ENCODE measurements at places on chromosomes 4 and X.

GRCh38 chr4:169293343-169294176 lies 22.8 kb upstream of the SH3RF1 start:
- DNase-seq: no peak

- DNase-seq: no peak
Measured at GRCh38 chr4:140819610-140820009, 63.4 kb upstream of the TBC1D9 start.

GRCh38 chr4:19254486-19254885 lies 997.2 kb upstream of the SLIT2 start:
- DNase-seq: no peak

- DNase-seq: no peak
Measured at GRCh38 chrX:122835886-122836285, 348.2 kb upstream of the GRIA3 start.

DNA sequence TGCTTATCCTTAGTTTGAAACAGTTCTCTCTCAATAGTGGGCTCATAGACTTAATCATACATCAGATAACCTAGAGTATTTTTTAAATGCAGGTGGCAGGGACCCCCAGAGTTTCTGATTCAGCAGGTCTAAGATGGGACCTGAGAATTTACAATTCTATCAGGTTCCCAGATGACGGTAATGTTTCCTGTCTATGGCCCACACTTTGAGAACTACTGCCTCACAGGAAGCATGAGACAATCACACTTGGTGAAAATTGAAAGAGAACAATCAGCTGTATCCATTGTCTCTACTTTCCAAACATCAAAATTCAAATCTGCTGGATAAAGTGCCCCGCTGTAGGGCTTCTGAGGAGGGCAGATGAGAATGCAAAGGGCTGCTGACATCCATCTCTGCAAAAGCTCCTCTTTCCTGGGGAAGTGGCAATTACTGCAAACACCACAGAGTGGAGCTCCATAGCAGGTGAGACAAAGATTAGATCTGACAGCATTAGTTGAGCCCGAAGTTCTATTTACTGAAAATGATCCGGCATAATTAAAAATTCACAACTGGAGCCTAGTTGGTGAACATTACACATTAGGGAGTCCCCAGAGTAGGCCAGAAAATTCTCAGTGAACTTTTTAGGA lies 187.8 kb upstream of the MBNL3 start:
- DNase-seq: no peak

- no peak for DNase-seq
Measured at GRCh38 chr4:48944756-48945241, 38.2 kb upstream of the OCIAD2 start.

DNA sequence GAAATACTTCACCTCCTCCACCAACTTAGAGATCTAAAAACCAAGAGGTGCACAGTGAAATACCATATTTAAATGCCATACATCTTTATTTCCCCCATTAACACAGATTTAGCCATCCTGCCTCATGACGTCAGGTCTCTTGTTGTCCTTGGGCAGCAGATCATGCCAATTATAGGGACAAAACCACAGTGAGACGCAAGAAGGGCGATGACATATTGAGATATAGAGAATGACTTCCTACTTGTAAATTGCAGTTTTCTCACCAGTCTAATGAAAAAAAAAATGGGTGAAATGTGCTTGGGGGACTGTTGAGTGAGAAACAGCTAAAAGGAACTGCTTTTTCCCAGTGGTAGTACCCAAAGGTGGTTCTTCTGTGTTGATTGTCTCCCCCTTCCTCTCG lies 24.3 kb downstream of the RS1 start:
- DNase-seq: no peak

GRCh38 chr4:185582651-185583400 lies 47.5 kb upstream of the PDLIM3 start:
- DNase-seq: no peak

Data from chondrocyte (in vitro differentiated cells).